ENCODE measurements at places on chromosomes 2 and 18.

DNA sequence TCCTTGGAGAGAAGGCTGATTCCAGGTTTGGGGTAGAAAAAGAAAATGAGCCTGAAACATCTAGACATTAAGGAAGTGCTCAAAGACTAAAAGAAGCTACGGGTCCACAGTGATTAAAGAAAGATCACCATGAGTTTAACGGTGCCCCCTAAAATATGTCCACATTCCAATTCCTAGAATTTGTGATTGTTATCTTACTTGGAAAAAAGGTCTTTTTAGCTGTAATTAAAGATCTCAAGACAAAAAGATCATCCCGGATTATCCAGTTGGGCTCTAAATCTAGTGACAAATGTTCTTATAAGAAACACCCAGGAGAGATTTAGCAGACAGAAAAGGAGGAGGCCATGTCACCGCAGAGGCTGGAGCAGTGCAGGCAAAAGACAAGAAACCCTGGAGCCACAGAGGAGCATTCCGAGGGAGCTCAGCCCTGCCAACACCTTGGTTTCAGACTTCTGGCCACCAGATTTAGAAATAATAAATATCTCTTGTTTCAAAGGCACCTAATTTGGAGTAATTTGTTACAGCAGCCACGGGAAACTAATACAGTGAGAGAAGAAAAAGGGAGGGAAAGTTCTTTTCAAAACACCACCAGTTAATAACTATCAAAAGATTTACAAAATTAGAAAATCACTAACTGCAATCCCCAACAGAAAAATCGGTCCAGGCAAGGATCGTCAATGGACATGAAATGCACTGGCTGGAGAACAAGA, 8.5 kb downstream of the UXS1 start:
- no peak for DNase-seq

DNA sequence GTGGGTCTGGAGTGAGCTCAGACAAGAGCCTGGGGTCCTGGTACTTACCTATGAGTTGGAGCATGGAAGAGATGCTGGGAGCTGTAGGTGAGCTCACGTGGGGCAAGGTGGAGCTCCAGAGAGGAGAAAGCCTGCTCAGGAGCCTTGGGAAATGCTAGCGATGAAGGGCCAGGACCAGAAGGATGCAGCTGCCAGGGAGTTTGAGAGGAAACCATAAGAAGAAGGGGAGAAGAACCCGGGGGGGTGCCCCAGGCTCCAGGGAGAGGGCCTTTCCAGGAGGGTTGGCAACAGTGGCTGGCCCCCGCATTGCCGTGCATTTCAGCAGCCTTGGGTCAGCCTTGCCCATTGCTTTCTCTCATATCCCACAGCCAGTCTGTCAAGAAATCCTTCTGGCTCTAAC, 268.7 kb downstream of the GLI2 start:
- no peak for DNase-seq

DNA sequence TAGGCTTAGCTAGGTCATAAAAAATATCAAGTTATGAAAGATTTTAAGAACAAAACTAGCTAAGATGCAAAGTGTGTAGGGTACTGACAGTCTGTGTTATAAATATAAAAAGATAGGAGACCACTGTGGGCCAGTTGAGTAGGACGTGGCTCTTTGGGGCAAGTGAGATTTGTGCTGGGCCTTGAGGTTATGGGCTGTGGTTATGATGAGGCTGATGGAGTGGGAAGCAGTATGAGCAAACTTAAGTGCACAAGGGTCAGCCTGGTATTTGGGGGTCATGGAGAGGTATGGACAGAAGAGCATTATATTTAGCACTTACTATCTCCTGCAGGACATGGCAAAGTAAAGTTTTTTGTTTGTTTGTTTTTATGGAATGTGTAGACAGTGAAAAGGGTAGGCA, 70.1 kb downstream of the SETBP1 start:
- DNase-seq: no peak

GRCh38 chr2:44895061-44895460, 46.4 kb upstream of the SIX3 start:
- DNase-seq: no peak

- peak; percentile 75 for DNase-seq
These were observed 57.8 kb upstream of the RGPD5 start for GRCh38 chr2:109736177-109736827.

DNA sequence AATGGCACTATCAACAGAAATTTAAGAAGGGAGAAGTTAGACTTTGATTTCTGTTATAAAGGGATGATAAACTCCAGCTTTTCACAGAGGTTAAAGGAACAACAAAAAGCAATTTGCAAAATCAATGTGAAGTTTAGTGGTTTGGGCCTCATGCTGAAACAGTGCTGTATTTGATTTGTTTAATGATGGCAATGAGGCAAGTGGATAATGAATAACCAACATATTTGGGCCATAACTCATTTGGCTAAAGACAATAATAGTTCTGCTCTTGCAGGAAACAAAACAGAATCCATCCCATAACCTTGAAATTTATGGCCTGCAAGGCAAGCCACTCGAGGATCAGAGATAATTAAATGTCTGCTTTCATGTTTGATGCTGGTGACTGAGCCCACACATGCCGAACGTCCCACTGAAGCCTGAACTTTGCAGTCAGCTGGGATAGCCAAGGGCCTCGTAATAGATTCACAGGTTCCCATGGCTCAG, 56.5 kb downstream of the TPGS2 start:
- DNase-seq: peak; percentile 86

DNA sequence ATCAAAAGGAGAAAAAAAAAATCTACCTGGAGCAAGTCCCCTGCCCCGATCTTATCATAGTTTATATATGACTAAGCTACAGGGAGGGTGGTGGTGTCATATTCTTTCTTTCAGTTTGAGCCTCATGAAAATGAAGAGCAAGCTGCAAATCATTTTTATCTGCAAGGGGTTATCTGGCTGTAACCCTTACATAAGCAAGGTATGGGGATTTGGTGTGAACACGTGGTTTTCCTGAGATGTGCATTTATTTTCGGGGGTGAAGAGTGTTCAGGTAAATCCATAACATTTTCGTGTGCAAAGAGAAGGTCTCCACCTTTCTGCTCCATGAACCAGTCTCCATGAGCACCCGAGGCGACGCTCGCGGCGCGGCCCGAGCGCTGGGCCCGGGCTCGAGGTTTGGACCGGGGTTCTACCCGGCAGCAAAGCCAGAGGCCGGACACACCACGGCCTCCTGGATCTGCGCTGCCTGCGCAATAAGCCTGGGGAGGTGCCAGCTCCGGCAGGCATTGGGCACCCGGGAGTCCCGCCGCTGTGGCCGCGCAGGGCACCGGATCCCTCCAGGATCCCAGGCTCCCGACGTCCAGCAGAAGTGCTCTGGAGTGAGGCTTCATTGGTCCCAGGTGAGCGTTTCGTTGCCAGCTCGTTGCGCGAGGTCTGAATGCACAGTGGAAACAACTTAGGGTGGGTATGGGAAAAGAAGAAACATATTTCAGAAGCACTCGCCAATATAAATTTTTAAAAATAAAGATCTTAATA, 36.1 kb upstream of the GPD2 start:
- DNase-seq: peak; percentile 84

- no peak for DNase-seq
These were observed 72.7 kb upstream of the SPOPL start for GRCh38 chr2:138428710-138429440.

DNA sequence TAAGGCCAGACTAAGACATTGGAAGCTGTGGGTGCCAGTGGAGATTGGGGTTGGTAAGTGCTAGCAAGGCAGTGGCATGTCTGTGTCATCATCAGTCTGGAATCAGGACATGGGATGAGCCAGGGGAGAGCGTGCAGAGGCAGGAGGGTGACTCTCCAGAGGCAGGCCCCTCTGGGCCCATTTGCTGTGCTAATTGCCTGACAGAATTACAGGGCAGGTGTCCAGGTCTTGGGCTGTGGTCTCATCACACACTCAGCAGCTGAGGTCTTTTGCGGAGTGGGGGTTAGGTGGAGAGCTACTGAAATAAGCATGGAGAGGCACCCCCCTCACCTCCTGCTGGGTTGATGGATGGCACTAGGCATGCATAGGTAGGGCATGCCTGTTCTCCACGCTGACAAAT, 57.4 kb downstream of the CELF4 start:
- DNase-seq: no peak

GRCh38 chr18:48902856-48903601, 47.7 kb downstream of the SMAD7 start:
- peak; percentile 55 for DNase-seq
